Dermis blood vessel endothelial cell (primary cell): ENCODE measurements at places on chromosomes 3 and 15.
A peak's percentile ranks its signal among the peaks of the same experiment; 100 is the strongest.

GRCh38 chr3:188605905-188606304, 451.9 kb downstream of the LPP start:
- no peak for DNase-seq

- DNase-seq = no peak
These were observed 91.3 kb upstream of the CCDC39 start for GRCh38 chr3:180770639-180771038.

- no peak for DNase-seq
These were observed 321.2 kb upstream of the TLE3 start for GRCh38 chr15:70418943-70419342.

- no peak for DNase-seq
These were observed 34.3 kb downstream of the IL1RAP start for GRCh38 chr3:190548031-190548656.

GRCh38 chr3:150653110-150653561, 50.0 kb downstream of the SELENOT start:
- DNase-seq = no peak

DNA sequence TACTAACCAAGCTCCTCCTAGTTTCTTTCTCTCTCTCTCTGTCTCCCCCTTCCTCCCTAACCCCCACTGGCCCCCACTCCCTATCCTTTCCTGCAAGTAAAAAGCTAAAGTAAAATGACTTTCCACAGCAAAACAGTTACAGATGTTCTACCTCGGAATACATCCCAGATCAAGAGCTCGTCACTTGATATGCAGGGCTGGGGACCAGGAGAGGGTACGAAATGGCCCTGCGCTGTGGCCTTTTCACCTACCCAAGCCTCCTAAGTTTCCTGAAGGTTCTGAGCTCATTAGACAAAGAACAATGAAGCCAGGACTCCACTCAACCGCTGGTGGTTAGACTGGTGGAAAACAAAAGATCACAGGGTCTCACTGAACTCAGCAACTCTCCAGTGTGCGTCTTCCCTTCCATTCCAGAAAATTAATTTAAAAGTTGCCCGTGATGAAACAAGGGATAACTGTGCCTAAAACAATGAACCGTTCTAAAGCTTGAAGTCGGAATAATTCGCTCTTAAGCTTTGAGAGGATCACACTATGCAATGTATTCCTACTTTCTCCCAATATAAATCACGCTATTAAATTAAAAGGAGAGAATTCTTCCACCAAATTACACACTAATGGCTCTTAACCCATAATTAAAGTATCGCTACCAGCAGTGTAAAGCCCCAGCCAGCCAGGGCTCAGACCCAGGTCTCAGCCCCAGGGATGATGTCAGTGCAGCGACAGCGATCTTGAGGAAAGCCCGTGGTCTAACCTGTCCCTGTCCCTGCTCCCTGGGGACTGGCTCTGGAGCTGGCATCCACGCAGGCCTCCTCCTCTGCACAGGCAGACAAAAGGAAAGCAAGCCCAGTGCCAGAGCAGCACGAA, 5.0 kb downstream of the VGLL4 start:
- peak; percentile 87 for DNase-seq

GRCh38 chr3:113142476-113142875, 68.9 kb upstream of the BOC start:
- DNase-seq = no peak
